ENCODE measurements at places on chromosomes 2 and 18. TPM values are rescaled to one million over a fixed set of nuclear protein-coding genes. Genes with fewer than 3 reads are reported as not detected.

GRCh38 chr2:160402997-160403979, 90.3 kb downstream of the RBMS1 start:
- peak; percentile 65 for DNase-seq

- no peak for DNase-seq
Measured at GRCh38 chr2:100749771-100750542, 70.0 kb upstream of the NPAS2 start.

DNA sequence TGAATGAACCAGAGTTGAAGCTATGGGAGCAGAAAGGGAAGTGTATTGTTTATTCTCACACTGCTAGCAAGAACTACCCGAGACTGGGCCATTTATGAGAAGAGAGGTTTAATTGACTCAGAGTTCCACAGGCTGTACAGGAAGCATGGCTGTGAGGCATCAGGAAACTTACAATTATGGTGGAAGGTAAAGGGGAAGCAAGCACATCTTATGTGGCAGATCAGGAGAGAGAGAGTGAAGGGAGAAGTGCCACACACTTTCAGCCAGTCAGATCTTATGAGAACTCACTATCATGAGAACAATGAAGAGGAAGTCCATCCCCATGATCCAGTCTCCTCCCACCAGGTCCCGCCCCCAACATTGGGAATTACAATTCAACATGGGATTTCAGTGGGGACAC, 383.2 kb upstream of the SLC14A2 start:
- DNase-seq = no peak

GRCh38 chr2:6793371-6793770, 72.3 kb downstream of the CMPK2 start:
- DNase-seq = no peak

DNA sequence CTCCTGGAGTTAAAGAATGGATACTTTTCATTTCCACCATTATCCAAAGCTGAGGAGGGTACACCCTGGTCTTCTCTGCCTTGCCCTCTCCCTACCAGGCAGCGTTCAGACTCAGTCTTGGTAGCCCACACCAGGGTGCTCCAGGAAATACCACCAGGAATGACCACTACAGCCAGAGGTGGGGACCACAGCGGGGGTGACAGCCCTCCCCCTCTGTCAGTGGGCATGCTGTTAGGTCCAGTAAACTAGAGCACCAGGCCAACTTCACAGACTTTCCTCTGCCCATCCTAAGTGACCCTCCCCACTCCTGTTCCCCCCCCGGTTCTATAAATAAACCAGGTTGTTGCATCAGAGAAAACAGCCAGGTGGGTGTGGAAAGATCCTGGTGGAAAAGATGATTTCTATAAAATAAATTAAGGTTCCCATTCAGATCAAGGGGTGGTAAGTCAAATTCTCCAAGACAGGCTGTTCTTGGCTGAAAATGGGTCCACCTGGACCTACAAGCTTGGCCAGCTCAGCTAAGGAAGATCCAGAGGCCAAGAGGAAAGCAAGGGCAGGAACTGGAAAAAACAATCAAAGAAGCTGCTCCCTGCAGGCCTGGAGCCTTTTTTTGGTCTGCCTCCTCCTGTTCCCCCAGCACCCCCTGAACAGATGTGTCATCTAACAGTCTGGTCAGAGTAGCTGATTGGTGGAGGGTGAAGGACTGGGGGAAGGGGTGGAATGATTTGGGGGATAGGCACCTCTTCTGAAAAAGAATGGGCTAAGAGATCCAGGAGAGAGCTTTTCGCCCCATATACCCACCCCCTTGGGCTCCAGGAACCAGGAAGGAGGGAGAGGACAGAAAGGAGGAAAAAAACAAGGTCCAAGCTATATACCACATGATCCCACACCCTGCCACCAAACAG, 2.3 kb downstream of the RAB11FIP5 start:
- DNase-seq = peak; percentile 72

GRCh38 chr2:162928356-162928755, 89.8 kb upstream of the KCNH7 start:
- DNase-seq = peak; percentile 50

Gene SERPINB8
- total RNA-seq = 17.8 TPM

Gene RAB31
- total RNA-seq = 26.2 TPM

Gene ASAP2
- total RNA-seq = 66.1 TPM
